ENCODE measurements at places on chromosomes 6 and 20. TPM values are rescaled to one million over a fixed set of nuclear protein-coding genes. Genes with fewer than 3 reads are reported as not detected.

The BACH2 gene
- 6.4 TPM for total RNA-seq

The TDRD6 gene
- 0.49 TPM for total RNA-seq

The RBBP8NL gene
- 1.7 TPM for total RNA-seq

The THBS2 gene
- total RNA-seq, result 86.4 TPM

The WFDC2 gene
- 2.2 TPM for total RNA-seq

DNA sequence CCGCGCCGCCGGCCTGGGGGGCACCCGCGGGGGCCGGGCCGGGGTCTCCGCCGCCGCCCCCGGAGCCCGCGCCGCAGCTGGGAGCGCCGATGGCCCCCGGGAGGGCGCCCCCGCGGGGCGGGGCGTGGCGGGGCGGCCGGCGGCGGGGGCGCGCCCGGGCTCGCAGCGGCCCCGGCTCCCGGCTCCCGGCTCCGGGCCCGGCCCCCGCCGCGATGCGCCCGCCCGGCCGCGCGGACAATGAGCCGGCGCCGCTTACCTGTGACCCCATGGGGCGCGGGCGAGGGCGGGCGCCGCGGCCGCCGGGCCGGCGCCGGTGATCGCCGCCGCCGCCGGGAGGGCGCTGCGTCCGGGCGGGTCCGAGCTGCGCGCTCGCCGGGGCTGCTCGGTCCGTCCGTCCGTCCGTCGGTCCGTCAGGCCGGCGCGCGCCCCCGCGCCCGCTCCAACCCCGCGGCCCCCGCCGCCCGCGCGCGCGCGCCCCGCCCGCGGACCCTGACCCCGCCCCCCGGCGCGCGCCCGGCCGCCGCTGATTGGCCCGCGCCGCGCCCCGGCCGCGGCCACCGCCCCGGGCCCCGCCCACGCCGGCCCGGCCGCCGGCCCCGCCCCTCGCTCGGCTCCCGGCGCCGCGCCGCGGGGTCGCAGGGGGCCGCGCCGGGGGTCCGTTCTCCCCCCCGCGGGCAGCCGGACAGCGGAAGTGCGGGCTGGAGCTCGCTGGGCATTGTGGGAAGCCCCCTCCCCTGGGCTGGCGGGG lies at the start of gene ZBTB46:
ZBTB46 (minus strand) TSS at position 424 of the 748 bp plus-strand sequence. CDS start 40,507 bp downstream, outside the sequence.
- H3K27ac ChIP-seq, result peak within 1 kb of the TSS; percentile 66
- H3K4me1 ChIP-seq, result peaks cover 45% of the 10 kb centered on the region
- no peak for DNase-seq
- H3K36me3 ChIP-seq, result no peaks in the 10 kb centered on the region

GRCh38 chr20:32457479-32457986 lies 99.4 kb downstream of the ASXL1 start:
- H3K4me1 ChIP-seq, result peaks cover 21% of the 10 kb centered on the region
- no peak for DNase-seq
- H3K27me3 ChIP-seq, result no peaks in the 10 kb centered on the region
- peak overlapping the region; percentile 2 for H3K27ac ChIP-seq

DNA sequence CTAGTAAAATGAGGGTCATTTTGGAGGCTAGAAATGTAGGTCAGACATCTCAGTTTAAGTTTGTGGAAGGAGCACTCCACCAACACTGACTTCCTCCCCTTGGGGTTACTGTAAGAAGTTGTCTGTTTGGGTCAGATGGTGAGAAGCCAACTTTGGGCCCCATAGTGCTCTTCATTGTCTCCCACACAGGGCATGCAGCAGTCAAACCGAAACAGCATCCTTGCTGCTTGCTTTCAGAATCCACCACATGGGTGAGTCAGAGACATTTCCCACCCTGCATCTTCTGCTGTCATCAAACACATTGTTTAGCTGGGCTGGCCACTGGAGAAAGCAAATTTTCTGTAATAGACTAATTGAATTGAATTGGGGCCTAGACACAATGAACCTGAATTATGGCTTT lies 16.8 kb downstream of the IL17F start:
- no peak overlapping the region for H3K27ac ChIP-seq
- H3K27me3 ChIP-seq, result no peaks in the 10 kb centered on the region
- no peak overlapping the region for H3K4me3 ChIP-seq
- no peaks in the 10 kb centered on the region for H3K4me1 ChIP-seq
- no peak for DNase-seq
- no peaks in the 10 kb centered on the region for H3K36me3 ChIP-seq

GRCh38 chr6:12456343-12456742 lies 166.2 kb downstream of the EDN1 start:
- H3K4me1 ChIP-seq, result no peaks in the 10 kb centered on the region
- no peaks in the 10 kb centered on the region for H3K36me3 ChIP-seq
- H3K4me3 ChIP-seq, result no peak overlapping the region
- H3K27me3 ChIP-seq, result no peaks in the 10 kb centered on the region

- no peaks in the 10 kb centered on the region for H3K36me3 ChIP-seq
- H3K27me3 ChIP-seq, result no peaks in the 10 kb centered on the region
- no peaks in the 10 kb centered on the region for H3K4me1 ChIP-seq
- H3K4me3 ChIP-seq, result no peak overlapping the region
Measured at GRCh38 chr6:34773916-34774315, 16.6 kb downstream of the SNRPC start.

- peak within 1 kb of the TSS; percentile 100 for H3K27ac ChIP-seq
- H3K27me3 ChIP-seq, result no peaks in the 10 kb centered on the region
- H3K4me3 ChIP-seq, result peak within 1 kb of the TSS; percentile 94
- peaks cover 30% of the 10 kb centered on the region for H3K4me1 ChIP-seq
- no peaks in the 10 kb centered on the region for H3K36me3 ChIP-seq
Measured at GRCh38 chr20:45934586-45935415, at the start of gene PCIF1. PCIF1 (plus strand) TSS chr20:45934683; CDS start chr20:45939000, 4,317 bp downstream.

All from vagina (tissue), 2 donors.